Esophagus muscularis mucosa (tissue), 4 donors: ENCODE measurements at places on chromosomes 4 and X. TPM values are rescaled to one million over a fixed set of nuclear protein-coding genes. Genes with fewer than 3 reads are reported as not detected.

TLR2 gene
- 10.0 TPM for total RNA-seq

MSX1 gene
- total RNA-seq, result 2.9 TPM

MAGEA9B gene
- total RNA-seq, result not detected

NRK gene
- 10.8 TPM for total RNA-seq

BMPR1B gene
- total RNA-seq, result 11.3 TPM

IL2 gene
- total RNA-seq, result not detected

ADH7 gene
- not detected for total RNA-seq

ITM2A gene
- total RNA-seq, result 35.8 TPM

CPE gene
- 105 TPM for total RNA-seq

NEIL3 gene
- not detected for total RNA-seq

UGT2B11 gene
- not detected for total RNA-seq

HAND2 gene
- total RNA-seq, result 114 TPM

ADAM29 gene
- not detected for total RNA-seq

RTL3 gene
- total RNA-seq, result 3.7 TPM

PLXNB3 gene
- total RNA-seq, result 18.7 TPM

VSIG1 gene
- total RNA-seq, result 0.17 TPM

CCDC158 gene
- total RNA-seq, result 1.4 TPM

SMIM31 gene
- total RNA-seq, result not detected

DUSP21 gene
- not detected for total RNA-seq

SLC10A4 gene
- total RNA-seq, result 0.32 TPM

ABHD18 gene
- 10.0 TPM for total RNA-seq

GLUD2 gene
- total RNA-seq, result 1.0 TPM

RASL11B gene
- total RNA-seq, result 0.83 TPM

CHIC1 gene
- total RNA-seq, result 10.5 TPM

EVC2 gene
- 10.2 TPM for total RNA-seq

ATP1B4 gene
- not detected for total RNA-seq

EMD gene
- total RNA-seq, result 60.8 TPM

EFHC2 gene
- total RNA-seq, result 3.3 TPM

FGFBP2 gene
- 6.2 TPM for total RNA-seq

TRPC3 gene
- total RNA-seq, result 0.71 TPM

TCEAL6 gene
- not detected for total RNA-seq

ENPEP gene
- total RNA-seq, result 5.4 TPM

LETM1 gene
- 31.9 TPM for total RNA-seq

SLC6A8 gene
- total RNA-seq, result 41.7 TPM

TMA16 gene
- total RNA-seq, result 11.2 TPM

SMPX gene
- 37.1 TPM for total RNA-seq

DSPP gene
- total RNA-seq, result not detected
